ENCODE measurements at places on chromosomes 7 and 10.

DNA sequence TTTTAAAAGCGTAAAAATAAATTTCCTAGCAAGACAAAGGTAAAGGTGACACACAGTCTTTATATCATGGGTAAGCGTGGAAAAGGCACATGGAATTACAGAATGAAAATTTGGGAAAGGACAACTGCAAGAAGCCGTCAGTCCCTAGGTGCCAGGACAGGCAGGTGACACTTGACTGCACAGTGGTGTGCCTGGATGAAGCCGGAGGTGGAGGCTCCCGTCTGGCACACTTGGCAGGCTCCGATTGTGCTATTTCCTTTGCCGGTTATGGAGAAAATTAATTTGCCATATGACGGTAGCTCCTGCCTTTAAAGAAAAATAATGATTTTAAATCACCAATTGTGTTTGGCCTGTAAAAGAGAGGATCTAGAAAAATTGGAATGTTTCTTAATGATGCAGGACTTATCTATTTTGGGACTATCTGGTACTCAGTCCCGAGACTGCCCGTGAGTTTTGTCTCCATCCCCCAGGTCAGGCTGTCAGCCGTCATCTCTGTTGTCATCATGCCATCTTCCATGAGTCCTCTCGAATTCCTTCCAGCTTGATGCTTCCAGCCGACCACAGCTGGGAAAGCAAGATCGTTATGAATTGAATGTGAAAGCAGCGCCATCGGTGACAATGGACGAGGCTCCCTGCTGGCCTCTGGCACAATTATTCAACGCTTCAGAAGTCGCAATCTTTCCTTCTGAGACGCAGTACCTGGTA lies 56.2 kb upstream of the MGMT start:
- DNase-seq, result no peak

- DNase-seq, result no peak
These were observed 37.7 kb upstream of the ODAD2 start for GRCh38 chr10:28036587-28036986.

DNA sequence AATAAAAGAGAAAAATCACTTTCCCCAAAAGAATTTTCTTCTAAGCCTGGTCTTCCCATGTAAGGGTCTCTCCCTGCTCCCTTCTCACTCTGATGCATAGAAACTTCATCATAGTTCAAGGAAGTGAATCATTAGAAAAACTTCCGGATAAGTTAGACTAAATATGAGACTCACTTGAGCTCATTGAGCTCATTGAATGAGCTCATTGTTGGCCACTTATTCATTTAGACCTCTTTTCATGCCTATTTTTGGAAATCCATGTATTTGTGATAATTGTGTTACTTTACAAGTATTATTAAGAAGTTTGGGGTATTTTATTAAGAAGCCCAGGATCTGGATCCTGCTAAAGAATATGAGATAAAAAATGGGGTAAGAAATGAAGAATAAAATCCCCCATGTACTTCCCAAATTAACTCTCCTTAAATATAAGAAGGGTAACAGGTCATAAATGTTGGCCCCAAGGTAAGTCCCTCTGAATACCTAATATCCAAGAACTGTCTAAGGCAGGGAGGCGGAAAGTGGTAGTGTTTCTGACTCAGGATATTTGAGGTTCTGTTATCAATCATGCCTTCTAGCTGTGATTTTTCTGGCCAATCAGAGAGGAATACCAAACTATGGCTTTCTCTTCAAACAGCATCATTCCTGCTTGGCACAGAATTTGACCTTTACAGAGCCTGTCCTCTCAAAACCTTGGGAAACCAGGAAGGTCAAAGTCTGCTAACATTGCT lies 236.5 kb upstream of the PTN start:
- DNase-seq, result no peak

GRCh38 chr7:95845007-95845406 lies 72.7 kb downstream of the DYNC1I1 start:
- DNase-seq, result no peak

GRCh38 chr10:28991333-28992270 lies 297.3 kb upstream of the LYZL1 start:
- peak; percentile 41 for DNase-seq

DNA sequence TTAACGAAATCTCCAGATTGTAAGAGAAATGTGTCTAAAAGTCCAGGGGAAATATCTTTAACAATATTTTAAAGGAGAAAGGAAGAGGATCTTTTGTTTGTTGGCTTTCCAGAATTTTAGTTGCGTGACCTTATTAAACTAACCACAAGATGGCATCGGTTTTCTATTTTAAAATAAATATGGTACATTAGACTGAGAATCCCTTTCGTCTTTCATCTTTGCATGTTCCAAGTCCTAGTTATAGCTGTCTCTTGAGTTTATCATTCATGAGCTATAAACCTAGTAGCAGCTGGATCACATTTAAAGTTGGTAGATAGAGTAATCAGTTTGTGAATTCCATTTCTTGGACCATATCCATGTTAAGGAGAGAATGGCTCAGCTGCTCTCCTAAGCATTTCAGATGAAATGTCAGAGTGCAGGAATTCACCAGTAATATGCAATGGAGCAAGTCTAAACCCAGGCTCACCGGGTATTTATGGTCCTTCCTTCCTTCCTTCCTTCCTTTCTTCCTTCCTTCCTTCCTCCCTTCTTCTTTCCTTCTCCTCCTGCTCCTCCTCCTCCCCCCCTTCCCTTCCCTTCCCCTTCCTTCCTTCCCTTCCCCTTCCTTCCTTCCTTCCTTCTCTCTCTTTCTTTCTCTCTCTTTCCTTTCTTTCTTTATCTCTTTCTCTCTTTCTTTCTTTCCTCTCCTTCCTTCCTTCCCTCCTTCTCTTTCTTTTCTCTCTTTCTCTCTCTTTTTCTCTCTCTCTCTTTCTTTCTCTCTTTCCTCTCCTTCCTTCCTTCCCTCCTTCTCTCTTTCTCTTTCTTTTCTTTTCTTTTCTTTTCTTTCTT lies 57.8 kb upstream of the RAB18 start:
- no peak for DNase-seq

- no peak for DNase-seq
These were observed 20.0 kb upstream of the GPR146 start for GRCh38 chr7:1024331-1024841.

- DNase-seq, result no peak
These were observed 10.6 kb downstream of the NACAD start for GRCh38 chr7:45078125-45078681.

GRCh38 chr7:144892761-144893160 lies 56.9 kb upstream of the TPK1 start:
- DNase-seq, result no peak

GRCh38 chr7:146728141-146728540 lies 611.5 kb downstream of the CNTNAP2 start:
- no peak for DNase-seq

GRCh38 chr7:116367171-116367813 lies 132.2 kb upstream of the CAV2 start:
- DNase-seq, result no peak

DNA sequence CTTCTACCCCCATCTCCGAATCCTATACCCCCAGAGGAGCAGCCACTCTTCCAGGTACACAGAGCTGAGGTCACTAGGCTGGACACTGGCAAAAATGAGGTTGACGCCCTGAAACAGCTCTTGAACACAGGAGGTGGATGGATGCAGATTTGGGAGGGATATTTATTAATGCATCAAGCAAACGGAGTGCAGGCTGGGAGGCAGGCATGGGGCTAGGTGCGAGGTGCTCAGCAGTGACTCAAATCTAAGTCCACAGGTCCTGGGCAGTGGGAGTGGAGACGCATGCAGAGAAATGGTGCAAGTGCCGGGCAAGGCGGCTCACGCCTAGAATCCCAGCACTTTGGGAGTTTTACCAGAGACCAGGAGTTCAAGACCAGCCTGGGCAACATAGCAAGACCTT lies 11.0 kb downstream of the GUSB start:
- DNase-seq, result no peak

DNA sequence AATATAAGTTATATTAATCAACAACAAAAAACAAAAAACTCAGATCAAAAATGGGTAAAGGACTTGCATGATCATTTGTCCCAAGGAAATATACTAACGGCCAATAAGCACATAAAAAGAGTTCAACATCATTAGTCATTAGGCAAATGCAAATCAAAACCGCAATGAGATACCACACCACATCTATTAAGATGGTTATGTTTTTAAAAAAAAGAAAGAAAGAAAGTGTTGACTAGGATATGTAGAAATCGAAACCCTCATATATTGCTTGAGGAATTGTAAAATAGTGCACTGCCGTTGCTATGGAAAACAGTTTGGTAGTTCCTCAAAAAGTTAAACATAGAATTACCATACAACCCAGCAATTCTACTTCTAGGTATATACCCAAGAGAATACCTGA lies 39.4 kb upstream of the CTNNA3 start:
- no peak for DNase-seq

DNA sequence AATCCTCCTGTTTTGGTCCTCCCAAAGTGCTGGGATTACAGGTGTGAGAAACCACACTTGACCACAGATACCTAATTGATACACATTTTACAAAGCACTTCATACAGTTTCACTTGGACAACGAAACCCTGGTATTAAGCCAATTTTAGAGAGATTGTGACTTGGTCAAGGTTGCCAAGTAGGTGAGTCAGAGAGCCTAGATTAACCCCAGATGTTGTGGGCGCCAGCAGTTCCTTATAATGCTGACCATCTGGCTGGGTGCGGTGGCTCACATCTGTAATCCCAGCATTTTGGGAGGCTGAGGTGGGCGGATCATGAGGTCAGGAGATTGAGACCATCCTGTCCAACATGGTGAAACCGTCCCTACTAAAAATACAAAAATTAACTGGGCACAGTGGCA lies 4.9 kb upstream of the PHKG1 start:
- no peak for DNase-seq

GRCh38 chr10:76657337-76658012 lies 980.1 kb downstream of the KCNMA1 start:
- no peak for DNase-seq

- no peak for DNase-seq
These were observed 103.2 kb downstream of the NRBF2 start for GRCh38 chr10:63236113-63236935.

DNA sequence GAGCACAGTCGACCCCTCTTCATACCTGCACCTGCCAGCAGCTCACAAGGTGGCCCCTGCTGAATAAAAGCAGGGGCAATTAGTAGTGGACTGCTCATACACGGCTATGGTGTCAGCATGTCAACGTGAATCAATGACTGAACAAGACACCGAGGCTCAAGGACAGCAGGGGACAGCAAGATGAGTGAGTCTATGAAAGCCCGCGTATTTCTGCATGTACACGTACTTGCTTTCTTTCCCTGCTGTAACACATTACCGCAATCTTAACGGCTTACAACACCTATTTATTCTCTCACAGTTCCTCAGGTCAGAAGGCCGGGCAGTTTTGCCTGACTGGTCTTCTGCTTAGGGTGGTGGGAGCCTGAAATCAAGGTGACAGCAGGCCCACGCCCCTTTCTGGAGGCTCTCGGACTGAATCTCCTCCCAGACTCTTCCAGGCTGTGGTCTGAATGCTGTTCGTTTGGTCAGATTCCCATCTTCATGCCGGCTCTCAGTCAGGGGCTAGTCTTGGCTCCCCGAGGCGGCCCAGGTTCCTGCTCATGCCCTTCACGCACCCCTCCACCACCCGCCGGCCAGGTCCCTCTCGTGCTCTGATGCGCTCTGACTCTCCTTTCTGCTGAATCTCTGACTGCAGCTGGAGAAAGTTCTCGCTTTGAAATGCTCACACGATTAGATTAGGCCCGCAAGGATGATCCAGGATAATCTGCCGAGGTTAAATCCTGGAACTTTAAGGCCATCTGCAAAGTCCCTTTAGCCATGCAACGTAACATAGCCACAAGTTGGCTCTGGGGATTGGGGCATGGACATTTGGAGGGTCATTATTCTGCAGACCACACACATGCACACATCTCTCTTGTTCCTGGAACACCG lies 7.8 kb upstream of the PPP2R2D start:
- no peak for DNase-seq

DNA sequence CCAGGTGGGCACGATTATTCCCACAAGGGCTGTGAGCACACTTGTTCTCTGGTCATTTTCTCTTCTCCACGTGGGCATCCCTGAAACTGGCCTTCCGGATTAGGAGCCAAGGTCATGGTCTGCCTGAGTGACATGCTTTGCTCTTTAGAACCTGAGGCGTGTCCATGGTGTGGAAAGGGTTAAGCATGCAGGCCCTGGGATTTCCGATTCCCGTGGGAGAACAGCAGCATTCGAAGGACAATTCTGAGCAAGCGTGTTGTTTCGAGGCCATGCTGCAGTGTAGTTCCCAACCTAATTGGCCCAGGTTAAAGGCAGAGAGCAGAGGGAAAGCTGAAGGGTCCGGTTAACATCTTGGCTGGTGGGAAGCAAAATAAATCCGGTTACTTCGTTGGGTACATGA lies 245.9 kb downstream of the SKAP2 start:
- DNase-seq, result no peak

DNA sequence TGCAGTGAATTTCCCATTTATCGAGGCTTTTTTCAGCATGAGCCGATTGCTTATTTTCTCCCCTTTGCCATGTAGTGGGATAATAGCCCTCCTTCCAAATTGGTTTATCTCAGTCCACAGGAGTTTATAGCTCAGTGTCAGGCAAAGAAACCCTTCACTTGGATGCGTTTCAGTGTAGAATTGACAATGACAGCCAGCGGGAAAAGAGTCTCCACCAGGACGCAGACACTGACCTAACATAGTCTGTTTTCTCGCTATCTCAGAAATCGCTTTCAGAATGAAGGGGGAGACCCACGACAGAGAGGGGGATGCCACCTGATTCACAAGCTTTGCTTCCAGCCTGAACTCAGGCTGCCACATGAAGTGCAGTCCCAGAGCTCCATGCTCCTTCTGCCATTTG lies 43.5 kb upstream of the TCERG1L start:
- no peak for DNase-seq

GRCh38 chr10:43188702-43189101 lies 50.5 kb downstream of the CSGALNACT2 start:
- no peak for DNase-seq

All from neuronal stem cell (in vitro differentiated cells).